SK-N-SH (cell line): ENCODE measurements at places on chromosomes 7 and 10.
A peak's percentile ranks its signal among the peaks of the same experiment; 100 is the strongest.

- peak; percentile 79 for DNase-seq
These were observed 16.2 kb downstream of the HSPB1 start for GRCh38 chr7:76318488-76319353.

- DNase-seq = no peak
These were observed 131.6 kb upstream of the LSM8 start for GRCh38 chr7:118052336-118052735.

DNA sequence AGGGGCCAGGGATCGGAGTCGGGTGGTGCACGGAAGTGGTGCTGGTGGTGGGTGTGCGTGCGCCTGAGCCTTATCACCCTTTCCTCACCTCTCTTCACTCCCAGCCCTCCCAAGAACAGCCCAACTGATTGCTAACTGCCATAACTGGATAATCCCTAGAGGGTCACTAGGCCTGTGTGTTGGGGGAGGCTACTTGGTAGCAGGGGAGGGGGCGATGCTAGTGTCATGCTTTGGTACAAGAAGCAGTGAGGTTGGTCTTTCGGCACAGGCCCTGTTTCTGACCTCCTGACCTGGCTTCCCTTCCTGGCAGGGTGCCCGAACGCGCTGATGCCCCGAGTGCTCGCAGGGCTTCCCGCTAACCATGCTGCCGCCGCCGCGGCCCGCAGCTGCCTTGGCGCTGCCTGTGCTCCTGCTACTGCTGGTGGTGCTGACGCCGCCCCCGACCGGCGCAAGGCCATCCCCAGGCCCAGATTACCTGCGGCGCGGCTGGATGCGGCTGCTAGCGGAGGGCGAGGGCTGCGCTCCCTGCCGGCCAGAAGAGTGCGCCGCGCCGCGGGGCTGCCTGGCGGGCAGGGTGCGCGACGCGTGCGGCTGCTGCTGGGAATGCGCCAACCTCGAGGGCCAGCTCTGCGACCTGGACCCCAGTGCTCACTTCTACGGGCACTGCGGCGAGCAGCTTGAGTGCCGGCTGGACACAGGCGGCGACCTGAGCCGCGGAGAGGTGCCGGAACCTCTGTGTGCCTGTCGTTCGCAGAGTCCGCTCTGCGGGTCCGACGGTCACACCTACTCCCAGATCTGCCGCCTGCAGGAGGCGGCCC, 652 bp downstream of the KAZALD1 start:
- DNase-seq = peak; percentile 59

- DNase-seq = no peak
These were observed 375.9 kb downstream of the NXPH1 start for GRCh38 chr7:8809320-8809719.

- no peak for DNase-seq
These were observed 7.9 kb upstream of the INHBA start for GRCh38 chr7:41710838-41711237.

DNA sequence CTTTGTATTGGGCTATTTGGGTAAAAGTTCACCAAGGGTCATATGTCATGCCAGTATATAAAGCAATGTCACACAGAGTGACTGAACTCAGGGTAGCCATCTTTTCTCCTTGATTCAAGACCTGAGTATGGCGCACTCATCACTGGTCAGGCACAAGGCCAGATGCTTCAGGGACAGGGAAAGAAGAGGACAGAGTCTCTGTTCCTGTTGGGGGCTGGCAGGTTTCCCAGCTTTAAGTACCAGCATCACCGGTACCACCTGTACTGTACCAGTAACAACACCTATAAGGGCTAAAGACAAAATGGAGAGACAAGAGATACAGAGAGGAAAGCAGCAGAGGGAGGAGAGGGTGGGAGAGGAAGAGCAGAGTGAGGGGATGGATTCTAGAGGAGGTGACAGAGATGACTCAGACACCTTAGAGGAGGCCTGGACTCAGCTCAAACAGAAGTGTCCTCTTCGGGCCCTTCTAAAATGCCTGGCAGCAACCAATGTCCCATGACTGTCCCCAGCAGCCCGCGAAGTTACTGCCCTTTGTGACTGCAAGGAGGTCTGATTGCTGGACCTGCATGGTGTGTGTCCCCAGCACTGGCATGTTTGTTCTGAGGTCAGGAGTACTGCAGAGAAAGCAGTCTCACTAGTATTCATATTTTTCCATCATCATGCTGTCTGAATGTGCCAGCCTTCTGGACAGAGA, 191.3 kb downstream of the MYOF start:
- no peak for DNase-seq

GRCh38 chr7:102834999-102835398, 77.8 kb upstream of the LRRC17 start:
- DNase-seq = no peak

- no peak for DNase-seq
These were observed 220.8 kb upstream of the GPR26 start for GRCh38 chr10:123445261-123445775.

DNA sequence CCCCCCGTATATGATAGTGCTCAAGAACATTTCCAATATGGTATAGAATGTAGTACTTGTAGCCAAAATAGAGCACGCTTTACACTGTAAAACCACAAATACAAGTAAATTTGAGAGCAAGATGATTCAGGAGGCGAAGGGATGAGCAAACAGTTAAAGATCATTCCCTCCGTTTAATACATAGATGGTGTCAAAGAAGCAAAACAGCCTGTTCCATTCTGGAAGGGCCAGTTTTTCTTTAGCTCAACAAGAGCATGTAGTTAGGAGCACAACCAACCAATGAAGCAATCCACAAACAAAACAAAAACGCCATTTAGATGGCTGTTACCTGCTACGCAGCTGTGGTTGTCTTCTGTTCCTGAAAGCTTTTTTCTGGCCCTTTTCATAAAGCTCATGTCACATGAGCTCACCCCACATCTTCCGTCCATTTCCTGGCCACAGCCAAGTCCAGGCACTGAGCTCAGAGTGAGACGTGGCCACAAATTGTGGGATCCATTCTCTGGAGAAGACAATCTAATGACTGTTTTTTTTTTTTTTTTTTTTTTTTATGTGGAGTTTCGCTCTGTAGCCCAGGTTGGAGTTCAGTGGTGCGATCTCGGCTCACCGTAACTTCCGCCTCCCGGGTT, 185.6 kb downstream of the FANK1 start:
- no peak for DNase-seq

- DNase-seq = no peak
These were observed 10.5 kb upstream of the GATAD1 start for GRCh38 chr7:92436612-92437445.

- no peak for DNase-seq
These were observed 14.4 kb upstream of the YWHAG start for GRCh38 chr7:76372984-76373833.

DNA sequence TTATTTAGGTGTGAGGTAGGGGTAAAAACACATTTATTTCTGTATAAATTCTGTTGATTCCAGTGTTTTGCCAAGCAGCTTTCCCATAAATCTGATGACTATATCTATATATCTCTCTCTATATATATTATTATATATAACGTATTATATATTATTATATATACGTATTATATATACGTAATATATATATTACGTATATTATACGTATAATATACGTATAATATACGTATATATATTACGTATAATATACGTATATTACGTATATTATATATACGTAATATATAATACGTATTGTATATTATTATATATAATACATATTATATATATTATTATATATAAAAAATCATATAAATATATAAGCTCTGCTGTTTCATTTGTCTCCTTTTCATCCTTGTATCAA, 163.5 kb downstream of the GPR158 start:
- DNase-seq = no peak

- peak; percentile 39 for DNase-seq
These were observed 9.5 kb upstream of the C10orf71 start for GRCh38 chr10:49289480-49289879.

GRCh38 chr7:134640842-134641715, 5.6 kb upstream of the BPGM start:
- DNase-seq = no peak

DNA sequence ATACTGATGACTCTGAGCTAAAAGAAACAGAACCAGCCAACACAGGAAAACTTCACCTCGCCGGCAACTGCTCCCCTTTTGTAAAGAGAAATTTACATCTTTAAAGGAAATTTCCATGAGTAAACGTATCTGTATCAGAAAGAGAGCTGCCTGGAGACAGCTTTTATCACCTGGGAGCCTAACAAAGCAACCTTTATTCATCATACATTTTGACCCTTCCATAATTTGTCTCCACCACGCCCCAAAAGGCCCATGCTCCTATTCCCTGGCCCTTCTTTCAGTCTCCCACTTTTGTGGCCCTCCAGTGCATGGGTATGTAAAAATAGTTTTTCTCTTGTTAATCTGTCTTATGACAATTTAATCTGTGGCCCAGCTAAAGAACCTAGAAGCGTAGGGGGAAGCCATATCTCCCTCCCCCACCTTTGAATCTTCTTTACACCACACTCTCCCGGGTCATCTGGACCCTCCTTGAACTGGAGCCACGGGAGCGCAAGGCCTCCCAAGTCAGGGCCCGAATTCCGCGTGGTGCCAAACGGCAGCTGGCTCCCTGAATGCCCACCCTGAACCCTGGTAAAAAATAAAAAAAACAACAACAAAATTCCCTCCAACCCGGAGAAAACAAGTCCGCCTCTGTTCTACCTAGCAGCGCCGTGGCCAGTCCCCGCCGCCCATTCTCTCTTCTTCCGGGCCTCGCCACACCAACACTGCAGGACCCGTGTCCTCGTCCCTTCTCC, 15.4 kb upstream of the FKBP9 start:
- DNase-seq = no peak

- DNase-seq = no peak
These were observed 117.2 kb downstream of the CNOT4 start for GRCh38 chr7:135392701-135393100.
